ENCODE measurements at places on chromosomes 2 and 18.

- DNase-seq, result no peak
These were observed 19.6 kb upstream of the YPEL5 start for GRCh38 chr2:30127016-30127893.

DNA sequence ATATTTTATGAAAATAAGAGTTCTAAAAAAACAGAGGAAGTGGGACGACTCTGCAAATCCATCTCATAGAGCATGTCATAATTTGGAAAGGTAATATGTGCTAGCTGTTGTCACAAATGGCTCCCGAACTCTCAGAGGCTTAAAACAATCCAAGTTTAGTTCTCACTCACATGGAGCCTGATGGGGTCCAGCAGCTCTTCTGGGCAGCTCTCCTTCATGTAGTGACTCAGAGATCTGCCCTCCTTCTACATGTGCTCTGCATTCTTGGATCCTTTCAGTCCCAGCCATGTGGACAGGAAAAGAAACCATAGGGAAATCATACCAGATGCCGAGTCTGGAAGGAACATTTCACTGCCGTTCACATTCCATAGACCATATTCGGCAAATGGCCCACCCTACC lies 180.1 kb upstream of the APCDD1 start:
- DNase-seq, result no peak

- DNase-seq, result no peak
These were observed 8.7 kb upstream of the KIAA2012 start for GRCh38 chr2:202064171-202064880.

DNA sequence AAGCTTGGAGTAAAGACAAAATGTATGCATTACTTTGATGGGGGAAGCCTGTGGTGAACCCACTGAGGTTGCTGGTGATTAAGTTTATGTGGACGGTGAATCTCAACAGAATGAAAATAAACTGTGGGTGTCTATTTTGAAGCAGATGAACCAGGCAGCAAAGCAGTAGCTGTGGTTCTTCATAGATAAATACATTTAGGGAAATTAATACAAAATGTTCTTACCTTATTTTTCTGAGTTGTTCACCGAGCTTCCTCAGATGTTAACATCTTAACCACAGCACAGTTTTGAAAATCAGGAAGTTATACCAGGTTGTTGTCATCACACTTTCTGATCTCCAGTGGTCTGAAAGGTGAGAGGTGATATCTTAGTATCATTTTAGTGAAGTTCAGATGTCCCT lies 53.9 kb downstream of the NCK2 start:
- DNase-seq, result no peak

GRCh38 chr2:236943068-236943467 lies 142.6 kb upstream of the COPS8 start:
- no peak for DNase-seq

- DNase-seq, result no peak
These were observed 61.3 kb downstream of the DDX18 start for GRCh38 chr2:117875786-117876185.

GRCh38 chr2:32838418-32838817 lies 108.3 kb upstream of the LTBP1 start:
- DNase-seq, result no peak

DNA sequence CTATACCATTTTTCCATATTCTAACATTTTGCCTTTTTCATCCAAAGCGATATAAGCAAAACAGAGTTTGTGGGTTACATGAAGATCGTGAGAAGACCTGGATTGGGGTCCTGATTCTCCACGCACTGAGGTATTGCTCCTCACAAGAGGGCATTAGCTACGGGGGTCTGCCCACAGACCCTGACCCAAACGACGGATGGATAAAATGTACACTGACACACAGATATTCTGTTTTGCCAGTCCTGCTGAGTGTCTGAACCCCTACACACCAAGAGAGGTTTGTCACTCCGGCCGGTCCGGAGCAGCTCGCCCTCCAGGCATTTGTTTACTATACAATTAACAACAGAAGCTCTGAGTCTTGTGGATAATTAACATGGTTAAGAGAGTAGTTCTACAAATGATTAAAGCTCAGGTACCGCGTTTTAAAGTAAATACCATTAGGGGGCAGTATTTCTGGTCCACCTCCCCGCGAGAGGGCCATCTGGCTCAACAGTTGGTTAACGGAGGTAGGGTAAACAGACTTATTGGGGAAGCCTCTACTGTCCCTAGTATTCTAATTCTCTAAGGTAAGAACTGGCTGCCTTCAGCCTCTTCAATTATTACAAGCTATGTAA lies 28.4 kb downstream of the SCYGR8 start:
- no peak for DNase-seq

DNA sequence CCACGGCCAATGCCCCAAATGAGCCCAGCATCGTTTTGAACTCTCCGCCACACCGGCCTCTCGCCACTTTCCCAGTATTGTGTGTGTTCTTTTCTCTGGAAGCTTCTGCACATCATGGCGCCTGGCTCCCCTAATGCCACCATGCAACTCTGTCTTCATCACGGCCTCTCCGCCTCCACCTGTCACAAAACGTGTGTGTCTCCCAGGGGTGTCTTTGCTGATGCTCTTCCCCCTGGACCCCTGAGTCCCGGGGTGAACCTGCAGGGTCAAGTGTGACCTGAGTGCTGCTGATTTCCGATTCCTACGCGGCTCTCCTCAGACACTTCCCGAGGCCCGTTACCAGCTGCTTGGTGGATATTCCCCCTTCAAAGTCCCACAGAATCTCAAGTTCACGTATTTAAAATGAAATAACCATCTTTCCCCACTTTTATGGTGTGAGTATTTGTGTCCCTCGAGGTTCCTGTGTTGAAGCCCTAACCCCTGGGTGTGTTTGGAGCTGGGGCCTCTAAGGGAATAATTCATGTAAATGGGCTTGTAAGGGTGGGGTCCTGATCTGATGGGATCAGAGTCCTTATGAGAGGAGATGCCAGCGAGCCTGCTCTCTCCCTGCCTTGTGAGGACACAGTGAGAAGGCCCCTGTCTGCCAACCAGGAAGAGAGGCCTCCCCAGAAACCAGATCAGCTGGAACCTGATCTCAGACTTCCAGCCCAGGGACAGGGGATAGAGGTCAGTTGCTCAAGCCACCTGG lies 87.5 kb upstream of the PXDN start:
- DNase-seq, result no peak

DNA sequence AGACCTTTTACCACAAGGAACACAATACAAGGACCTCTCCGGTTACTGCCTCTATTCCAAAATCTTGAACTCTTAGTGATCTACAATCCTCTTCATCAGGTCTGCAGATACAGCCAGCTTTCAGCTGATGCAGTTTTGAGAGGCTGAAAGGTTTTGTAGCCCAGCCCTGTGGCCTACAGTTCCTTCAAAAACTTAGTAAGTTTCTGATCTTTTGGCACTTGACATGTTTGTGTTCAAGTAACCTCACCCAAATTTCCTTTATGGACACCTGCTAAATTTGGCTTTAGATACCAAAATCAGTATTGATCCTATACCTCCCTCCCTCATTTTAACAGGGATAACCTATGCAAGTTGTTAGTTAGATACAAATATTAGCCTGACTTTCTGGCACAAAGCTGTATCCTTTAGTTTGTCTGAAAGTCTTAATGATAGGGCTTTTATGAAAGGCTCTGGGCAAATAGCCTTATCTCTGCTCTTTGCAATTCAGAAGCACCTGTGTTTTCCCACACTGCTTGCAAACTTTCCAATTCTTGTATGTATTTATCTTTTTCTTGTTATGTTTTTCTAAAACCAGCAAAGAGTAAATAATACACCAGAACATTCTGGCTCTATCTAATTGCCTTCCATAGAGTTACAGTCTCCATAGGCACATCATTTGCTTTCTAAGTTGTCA lies 650.5 kb upstream of the KLHL29 start:
- DNase-seq, result no peak

DNA sequence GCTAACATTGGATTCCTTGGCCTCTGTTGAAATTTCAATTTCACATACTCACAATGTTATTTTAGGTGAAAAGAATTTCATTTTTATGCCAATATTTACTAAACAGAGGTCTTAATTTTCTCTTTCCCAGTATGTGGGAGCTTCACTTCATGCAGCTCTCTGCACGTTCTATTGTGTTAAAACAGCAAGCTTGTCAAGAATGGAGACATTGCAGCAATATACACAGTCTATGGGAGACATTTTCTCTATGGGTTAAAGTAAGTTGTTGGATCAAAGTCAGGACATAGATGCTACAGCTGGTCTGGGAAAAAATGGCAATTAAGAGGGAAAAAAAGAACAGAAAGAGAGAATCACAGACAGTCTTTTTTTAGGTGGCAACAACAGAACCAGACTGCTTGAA lies 70.4 kb upstream of the ARHGAP15 start:
- no peak for DNase-seq

- DNase-seq, result no peak
These were observed 1.3 kb downstream of the PIAS2 start for GRCh38 chr18:46915800-46916550.

- no peak for DNase-seq
These were observed 98.0 kb downstream of the KCTD18 start for GRCh38 chr2:200411831-200412230.

- no peak for DNase-seq
These were observed 979.4 kb downstream of the TSN start for GRCh38 chr2:122734766-122735424.

DNA sequence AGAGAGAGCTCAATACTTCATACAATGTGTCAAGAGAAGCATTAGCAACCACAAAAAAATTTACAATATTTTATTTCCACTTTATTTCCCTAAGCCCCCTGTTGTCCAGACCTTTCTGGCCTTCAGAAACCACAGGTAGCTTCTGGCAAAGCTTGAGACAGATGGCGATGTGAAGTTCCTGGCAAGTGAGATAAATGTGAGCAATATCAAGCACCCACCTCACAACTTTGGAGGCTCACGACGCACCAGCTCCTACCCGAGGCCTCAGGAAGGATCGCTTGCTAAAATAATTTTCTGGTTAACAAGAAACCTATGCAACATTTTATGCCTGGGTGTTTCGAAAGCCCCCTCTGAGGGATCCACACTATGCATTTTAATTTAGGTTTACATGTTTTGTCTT lies 158.1 kb upstream of the CHAC2 start:
- no peak for DNase-seq

Data from NCI-H1694 (cell line).